ENCODE measurements at places on chromosomes 2 and 18.

- peak; percentile 13 for DNase-seq
These were observed at the start of gene TUBB6 for GRCh38 chr18:12307701-12308385. TSS of gene TUBB6 (plus strand) at chr18:12308241. CDS start at chr18:12308293, 52 bp downstream.

GRCh38 chr2:220521551-220521950, 894.1 kb downstream of the SLC4A3 start:
- DNase-seq = no peak

- DNase-seq = no peak
These were observed 144.6 kb upstream of the CCDC195 start for GRCh38 chr2:224860786-224861185.

DNA sequence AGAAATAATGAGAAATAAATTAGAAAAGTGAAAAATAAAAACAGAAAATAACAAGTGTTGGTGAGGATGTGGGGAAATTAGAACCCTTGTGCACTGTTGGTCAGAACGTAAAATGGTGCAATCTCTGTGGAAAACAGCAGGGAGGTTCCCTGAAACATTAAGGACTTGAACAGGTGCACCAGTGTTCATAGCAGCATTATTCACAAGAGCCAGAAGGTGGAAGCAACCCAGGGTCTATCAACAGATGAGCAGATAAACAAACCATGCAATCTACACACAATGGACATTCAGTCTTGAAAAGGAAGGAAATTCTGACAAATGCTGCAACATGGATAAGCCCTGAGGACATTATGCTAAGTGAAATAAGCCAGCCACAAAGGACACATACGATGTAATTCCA, 58.2 kb upstream of the TFCP2L1 start:
- DNase-seq = no peak

DNA sequence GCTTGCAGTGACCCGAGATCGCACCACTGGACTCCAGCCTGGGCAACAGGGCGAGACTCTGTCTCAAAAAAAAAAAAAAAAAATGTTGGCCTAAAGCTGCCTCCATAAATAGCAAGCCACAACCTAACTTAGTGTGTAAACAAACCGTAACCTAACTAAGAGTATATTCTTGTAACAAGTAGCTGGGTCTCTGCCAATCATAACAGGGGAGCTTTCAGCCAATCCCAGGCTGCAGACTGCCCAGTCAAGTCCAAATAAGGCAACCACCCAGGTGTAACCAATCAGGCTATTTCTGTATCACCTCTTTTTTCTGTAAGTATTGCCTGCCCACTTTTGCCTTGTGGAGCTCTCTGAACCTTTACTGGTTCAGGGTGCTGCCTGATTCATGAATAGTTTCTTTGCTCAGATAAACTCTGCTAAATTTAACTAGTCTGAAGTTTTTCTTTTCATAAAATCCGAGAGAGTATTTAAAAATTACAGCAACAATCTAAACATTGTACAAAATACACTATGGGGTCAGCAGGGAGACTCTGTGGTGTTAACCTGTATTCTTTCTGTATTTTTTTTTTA, 4.5 kb downstream of the PSTPIP2 start:
- no peak for DNase-seq
